ENCODE measurements at places on chromosomes 11 and 22.

DNA sequence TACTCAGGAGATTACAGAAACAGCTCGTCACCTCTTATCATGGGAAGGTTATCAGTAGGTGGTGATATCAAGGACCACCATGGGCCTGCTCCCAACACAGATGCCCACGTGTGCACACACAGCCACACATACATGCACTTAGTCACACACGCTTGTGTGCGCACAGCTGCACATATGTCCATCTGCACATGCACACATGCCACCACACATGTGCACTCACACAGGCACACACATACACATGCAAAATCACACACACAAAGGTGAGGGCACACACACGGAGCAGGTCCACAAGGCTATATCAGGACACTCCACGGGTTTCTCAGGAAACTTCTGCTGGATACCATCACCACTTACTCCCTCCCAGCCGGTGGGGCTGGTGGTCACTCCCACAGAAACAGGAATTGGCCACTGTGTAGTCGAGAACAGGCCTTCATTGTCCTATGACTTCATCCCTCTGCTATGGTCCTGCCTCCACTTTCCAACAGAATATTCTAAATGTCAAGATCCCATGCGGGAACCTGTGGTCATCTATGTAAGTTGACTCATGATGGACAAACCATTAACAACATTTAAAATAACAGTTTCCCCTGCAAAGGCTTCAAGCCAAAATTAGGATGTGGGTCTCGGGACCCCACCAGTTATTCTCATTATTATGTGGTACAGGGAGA is 2.2 kb downstream of the C11orf24 start:
- DNase-seq = no peak

DNA sequence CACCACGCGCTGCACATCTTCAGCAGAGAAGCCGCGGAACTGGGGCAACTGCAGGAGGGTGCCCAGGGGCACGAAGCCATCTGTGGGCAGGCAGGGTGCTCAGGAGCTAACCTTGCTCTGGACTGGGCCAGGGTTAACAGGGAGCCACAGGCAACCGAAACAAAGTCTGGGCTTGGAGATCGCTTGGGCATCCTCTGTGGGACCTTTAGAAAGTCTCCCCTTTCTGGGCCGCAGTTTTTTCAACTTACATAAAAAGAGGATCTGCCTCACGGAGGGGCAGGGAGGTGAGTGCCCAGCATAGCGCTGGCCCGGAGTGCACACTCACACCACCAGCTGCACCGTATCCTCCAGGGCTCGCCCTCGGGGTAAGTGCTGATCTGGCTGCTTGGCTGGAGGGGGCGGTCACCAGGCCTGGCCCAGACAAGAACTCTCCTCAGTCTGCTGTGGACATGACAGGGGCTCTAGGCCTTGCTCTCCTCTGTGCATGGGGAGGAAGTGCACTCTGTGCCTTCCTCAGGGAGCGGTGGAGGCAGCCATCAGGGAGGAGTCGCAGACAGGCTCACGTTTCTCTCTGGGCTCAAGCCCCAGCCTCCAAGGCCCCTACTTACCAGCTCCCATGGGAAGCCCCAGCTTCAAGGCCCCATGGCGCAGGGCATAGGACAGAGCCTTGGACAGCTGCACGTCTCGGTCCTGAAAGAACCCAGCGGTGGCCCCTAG is 937 bp downstream of the TRPT1 start:
- no peak for DNase-seq

DNA sequence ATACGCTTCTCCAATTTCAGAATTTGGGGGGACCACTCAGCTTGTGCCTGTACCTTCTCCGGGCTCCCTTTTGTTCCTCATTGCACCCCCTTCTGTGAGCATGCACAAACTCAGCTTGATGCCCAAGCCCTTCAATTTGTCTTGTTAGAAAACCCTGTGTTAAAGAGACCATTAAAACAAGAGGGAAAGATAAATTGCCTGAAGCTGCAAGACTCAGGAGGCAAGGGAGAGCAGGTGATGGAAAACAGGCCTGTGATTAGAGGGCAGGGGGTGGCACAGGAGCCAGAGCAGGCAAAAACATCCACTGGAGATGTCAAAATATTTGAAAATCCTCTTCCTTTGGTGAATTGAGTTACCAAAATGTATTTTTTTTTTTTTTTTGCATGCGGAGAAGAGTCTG is 121.7 kb downstream of the MIAT start:
- DNase-seq = no peak

- DNase-seq = no peak
Observed at GRCh38 chr11:79406376-79406775, 34.5 kb downstream of the TENM4 start.

DNA sequence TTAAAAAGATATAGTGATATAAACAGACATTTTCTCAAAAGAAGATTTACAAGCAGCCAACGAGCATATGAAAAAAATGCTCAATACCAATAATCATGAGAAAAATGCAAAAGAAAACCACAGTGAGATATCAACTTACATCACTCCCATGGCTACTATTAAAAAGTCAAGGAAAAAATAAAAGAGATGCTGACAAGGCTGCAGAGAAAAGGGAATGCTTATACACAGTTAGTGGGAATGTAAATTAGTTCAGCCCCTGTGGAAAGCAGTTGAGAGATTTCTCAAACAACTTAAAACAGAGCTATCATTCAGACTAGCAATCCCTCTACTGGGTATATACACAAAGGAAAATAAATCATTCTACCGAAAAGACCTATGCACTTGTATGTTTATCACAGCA is 97.1 kb upstream of the CARD18 start:
- DNase-seq = peak; percentile 48

GRCh38 chr11:115190196-115190595 is 314.0 kb downstream of the CADM1 start:
- DNase-seq = no peak

GRCh38 chr11:74937696-74938475 is 11.0 kb downstream of the XRRA1 start:
- no peak for DNase-seq

DNA sequence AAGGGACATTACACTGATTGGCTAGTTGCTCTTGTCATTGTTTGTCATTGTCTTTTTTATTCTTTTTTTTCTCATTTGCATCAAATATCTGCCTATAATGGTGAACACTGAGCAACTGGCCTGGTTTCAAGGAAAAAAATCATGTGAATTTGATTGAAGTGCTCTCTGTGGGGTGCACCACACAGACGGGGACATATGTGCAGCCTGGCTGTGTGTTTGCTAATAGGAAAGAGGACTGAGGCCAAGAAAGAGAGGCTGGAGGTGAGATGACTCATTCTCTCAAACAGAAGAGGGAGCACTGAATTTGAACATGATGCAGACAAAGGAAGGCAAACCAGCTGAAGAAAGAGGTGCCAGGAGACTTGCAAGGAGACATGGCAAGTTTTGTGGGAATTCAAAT is 684.9 kb upstream of the CCDC90B start:
- peak; percentile 13 for DNase-seq

GRCh38 chr11:95076416-95076815 is 9.7 kb downstream of the SRSF8 start:
- no peak for DNase-seq
